SW 1271 (cell line): ENCODE measurements at places on chromosomes 16 and 17.

DNA sequence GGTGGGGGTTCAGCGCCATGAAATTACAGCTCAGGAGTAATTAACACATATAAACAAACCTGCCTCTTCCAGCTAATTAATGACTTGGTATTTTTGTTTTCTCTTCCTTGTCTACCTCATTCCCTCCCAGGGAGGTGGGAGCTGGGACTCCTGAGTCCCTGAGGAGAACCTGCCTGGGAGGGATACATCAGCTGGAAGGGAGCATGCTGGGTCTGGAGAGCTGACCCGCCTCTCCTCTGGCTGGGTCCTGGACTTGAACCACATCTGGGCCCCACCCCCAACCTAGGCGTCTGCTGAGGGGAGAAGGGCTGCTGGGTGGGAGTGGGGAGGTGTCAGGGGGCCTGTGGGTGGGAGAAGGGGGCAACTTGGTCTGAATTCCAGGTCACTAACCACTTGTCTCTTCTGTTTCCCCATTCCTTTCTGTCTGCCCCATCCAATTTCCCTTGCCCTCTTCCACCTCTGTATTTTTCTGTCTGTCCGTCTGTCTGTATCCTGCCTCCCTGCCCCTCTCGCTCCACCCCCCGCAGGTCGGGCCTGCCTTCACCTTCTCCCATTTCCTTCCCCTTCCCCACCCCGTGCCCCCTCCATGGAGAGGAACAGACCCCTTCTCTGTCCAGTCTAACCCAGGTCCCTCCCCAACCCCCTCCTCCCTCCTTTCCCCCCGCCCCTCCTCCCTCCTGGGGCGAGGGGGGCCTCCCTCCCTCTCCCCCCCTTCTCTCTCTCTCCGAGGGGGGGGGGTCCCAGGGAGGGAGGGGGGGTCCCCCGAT is at the start of gene NLGN2:
TSS of gene NLGN2 (plus strand) at position 361 of the 767 bp plus-strand sequence. CDS start 411 bp downstream, outside the sequence.
- no peak for DNase-seq

- no peak for DNase-seq
These were observed 2.3 kb downstream of the PHAF1 start for GRCh38 chr16:67111951-67112444.

GRCh38 chr17:70205401-70205800 is 36.1 kb downstream of the KCNJ2 start:
- no peak for DNase-seq

DNA sequence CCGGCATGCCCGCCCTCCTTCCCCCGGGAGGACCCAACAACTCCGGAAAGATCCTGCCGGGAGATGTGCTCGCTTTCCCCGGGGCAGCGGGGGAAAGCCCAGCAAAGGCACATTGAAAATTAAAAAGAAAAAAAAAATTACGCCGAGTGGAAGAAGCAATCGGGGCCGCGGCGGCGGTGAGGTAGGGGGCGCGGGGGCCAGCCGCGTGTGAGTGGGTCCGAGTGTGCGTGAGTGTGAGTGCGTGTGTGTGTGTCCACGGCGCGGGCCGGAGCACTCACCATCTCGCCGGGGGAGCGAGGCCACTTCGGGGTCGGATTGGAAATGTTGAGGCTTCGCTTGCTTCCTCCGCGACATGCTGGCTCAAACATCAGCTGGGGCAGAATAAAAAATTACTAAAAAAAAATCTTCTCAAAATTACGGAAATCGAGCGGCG is at the start of gene SALL1:
TSS of gene SALL1 (minus strand) at position 383 of the 433 bp plus-strand sequence. CDS start at position 354, 29 bp downstream.
- DNase-seq = no peak

GRCh38 chr17:57810721-57811637 is 38.9 kb downstream of the MRPS23 start:
- DNase-seq = no peak

GRCh38 chr16:29962344-29962994 is 590 bp downstream of the TMEM219 start:
- no peak for DNase-seq

GRCh38 chr17:80263253-80264204 is 2.9 kb downstream of the RNF213 start:
- DNase-seq = no peak

GRCh38 chr16:65012357-65012756 is 109.5 kb downstream of the CDH11 start:
- DNase-seq = no peak

DNA sequence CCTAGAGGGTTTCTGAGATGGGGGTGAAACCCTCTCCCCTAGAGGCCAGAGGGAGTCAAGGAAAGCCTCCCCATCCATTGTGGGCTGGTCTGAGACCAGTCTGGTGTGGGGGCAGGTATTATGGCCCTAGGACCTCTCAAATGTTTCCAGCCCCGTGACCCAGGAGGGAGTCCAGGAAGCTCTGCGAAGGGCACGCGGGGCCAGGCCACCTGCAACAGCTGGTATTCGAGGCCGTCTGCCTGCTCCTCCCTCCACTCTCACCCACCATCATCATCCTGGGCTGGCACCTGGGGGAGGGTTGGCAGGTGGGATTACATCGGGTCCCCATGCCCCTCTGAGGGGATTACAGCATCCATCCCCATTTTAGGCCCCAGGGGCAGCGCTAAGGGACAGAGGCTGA is 38.1 kb upstream of the DLX4 start:
- no peak for DNase-seq

GRCh38 chr17:56678249-56679114 is 85.0 kb downstream of the NOG start:
- no peak for DNase-seq

DNA sequence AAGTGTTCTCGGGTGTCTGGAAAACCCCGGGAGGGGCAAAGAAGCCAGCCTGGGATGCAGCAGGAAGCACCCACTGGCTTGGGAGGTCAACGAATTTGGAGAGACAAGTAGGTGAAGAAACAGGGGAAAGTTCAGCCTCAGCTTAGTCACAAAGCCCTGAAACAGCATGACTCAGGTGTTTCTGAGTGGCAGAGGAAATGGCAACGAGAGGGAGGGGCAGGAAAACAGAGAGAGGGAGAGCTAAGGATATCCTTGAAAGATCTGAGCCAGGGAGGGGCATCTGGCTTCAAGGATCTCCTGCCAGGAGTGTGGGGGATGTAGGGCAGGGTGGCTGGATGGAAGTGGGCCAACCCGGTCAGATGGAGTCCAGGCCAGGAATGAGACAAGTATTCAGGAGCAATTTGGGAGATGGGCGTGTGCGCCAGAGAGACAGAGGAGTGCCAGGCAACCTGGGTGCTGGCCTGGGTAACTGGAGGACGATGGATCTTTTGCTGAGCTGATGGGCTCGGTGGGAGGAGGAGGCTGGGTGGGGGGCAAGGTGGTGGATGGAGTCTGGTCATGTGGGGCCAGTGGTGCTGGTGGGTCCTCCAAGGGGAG is 27.2 kb downstream of the ABCC3 start:
- peak; percentile 70 for DNase-seq

- no peak for DNase-seq
These were observed 12.3 kb downstream of the NUPR1 start for GRCh38 chr16:28526201-28527099.
